ENCODE measurements at places on chromosomes 5 and 9.
A peak's percentile ranks its signal among the peaks of the same experiment; 100 is the strongest.

DNA sequence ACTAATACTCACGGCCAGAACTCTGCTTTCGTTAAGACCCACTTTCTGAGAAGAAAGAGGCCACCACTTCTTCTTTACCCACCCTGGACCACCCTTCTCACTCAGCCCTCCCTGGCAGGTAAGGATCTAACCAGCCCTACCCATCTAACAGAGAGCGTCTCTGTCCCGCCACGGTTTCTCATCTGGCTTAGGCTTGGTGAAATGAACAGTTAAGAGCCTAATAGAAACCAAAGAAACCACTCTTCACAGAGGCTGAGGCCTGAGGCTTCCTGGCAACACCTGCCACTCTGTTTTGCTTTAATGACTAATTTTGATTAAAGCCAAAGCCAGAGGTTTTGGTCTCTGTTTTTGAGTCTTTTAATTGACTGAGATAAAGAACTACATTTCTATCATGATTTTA lies 354.1 kb upstream of the SLC30A5 start:
- no peak for DNase-seq

- DNase-seq: no peak
These were observed 104.8 kb upstream of the CLINT1 start for GRCh38 chr5:157963761-157964160.

DNA sequence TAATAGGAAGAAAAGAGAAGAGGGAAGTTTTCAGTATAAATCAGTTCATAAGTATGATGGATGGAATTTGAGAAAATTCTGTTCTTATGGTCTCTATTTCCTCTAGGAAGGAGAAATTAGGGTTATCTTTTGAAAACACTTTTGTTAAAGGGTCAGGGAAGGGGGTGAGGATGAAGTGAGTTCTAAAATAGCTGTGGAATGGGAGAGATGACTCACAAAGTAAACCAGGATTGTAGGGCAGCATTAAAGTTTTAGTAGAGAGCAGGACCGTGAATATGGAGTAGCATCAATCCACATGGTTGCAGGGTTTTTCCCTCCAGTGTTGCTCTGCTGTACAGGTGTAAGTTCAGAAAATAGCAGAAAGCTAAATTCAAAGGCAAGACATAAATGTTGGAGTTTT lies 32.4 kb downstream of the MUSK start:
- no peak for DNase-seq

DNA sequence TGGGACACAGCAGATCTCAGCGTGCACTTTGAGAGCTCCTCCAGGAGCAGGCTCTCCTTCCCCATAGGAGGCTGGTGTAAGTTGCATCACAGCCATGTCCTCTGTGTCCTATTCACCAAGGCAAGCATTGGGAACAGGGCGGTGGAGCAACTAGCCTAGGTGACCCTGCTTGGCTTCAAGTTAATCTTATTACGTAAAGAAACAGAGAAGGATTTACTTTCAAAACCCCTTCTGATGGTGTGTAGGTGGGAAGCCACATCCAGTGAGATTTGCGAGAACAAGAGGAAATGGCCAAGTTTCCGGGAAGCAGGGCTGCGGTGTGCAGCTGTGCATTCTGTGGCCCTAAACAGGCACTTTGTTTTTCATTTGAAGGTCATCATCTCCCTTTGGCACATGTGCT lies 80.2 kb downstream of the TRIO start:
- DNase-seq: no peak

DNA sequence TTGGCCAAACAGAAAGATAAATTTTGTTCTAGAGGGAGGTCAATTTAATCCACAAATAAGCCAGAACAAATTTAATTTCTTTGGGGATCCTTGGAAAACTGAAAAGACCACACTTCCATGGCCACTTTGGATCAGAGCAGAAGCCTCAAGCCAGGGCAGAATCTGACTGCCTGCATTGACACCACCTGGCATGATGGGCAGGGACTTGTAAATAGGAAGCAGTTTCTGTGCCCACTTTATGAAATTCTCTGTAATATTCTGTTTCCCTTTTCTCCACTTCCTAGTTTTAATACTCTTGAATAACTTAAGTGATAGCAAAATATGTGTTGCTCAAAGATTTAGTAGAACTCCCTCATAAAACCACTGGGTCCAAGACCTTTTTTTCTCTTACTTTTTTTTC lies 6.7 kb upstream of the TMEM252 start:
- no peak for DNase-seq

GRCh38 chr5:77724934-77725333 lies 51.2 kb downstream of the TBCA start:
- DNase-seq: no peak

DNA sequence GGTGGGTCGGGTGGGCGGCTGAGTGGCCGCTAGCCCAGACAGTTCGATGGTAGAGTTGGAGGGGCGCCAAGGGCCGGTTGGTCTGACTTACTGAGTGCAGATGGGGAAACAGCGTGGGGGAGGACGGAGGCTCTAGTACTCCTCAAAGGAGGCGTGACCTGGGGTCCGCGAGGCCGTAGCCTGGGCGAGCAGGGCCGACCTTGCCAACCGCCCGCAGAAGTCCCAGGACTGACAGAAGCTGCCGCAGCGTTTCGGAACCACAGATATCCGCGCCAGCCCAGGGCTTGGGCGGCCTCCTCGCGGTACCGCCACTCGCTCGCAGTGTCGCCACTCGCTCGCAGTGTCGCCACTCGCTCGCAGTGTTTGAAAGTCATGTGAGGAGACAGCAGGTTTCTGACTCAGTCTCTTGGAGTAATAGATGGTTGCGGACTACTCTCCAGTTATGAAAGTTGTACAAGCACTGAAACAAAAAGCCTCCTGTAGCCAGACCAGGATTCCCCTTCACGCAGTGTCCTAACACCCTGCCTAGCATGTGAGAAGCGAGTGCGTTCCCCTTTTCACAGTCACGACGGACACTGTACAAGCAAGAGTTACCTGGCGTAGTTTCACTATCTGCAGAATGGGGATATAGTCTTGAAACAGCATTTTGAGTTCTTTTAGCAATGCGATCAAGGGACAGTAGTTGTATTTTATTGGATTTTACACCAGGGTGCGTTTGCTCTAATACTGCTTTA lies 674 bp downstream of the TMEM38B start:
- DNase-seq: no peak

- DNase-seq: no peak
These were observed 80.1 kb downstream of the GABRA6 start for GRCh38 chr5:161765611-161766010.

DNA sequence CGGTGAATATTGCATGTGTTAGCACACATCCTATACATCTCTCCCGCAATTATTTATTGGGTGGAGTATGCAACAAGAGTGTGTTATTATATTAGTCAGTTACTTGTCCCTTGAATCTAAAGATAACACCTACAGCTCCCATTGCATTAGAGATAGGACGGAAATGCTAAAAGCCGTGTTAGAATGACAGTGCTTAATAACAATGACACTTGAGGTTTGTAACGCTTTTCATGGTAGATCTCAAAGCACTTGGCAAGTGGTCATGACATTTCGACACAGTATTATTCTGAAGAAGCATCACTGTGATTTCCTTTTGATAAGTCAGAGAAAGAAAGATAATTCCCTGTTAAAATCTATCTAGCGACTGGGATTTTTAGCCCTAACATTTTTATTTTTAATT lies 33.4 kb upstream of the TRIO start:
- DNase-seq: no peak

DNA sequence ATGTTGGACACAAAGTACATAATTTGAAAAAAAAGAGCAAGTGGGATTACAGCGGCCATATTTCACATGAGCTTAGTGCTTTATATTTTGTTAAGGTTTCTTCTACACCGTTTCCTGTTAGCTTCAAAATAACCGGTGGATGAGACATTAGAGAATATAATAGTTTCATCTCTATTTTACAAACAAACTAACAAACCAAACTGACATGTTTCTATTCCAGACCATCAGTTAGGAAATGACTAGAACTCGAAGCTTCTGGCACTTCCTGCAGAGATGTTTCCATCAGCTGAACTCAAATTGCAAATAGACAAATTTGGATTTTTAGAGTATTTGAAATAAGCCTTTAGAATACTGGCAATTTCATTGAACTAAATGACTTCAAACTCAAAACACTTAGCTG lies 86.5 kb downstream of the MTRR start:
- no peak for DNase-seq

GRCh38 chr9:89243296-89244061 lies 64.9 kb upstream of the SHC3 start:
- DNase-seq: no peak

DNA sequence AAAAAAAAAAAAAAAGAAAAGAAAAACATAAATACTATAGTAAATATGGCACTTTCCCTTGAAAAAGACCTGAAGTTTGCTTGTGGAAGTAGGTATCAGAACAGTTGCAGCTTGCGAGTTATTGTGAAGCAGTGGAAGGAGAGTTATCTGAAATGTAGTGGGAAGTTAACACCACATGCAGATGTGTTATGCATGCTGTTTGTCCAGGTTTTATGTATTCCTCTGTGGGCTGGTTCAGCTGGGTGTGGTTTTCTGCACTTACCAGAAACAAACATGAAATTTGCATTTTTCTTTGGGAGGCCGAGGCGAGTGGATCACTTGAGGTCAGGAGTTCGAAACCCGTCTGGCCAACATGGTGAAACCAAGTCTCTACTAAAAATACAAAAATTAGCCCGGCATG lies 42.1 kb upstream of the CTNNA1 start:
- no peak for DNase-seq

DNA sequence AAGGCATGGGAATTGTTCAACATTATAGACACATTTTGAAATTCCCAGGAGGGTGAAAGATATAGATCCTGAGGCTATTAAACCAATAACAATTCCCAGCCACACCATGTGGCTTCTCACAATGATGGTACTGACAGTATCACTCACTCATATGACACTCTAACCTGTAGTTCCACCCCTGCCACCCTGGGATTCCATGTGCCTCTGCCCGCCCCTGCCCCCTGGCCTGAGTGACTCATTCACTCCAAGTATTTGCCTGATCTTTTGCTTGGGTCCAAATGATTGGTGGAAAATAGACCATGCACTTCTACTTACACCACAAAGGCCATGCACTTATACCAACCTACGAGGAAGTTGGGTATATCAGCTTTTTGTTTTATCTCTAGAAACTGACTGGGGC lies 305.2 kb upstream of the DAB2 start:
- DNase-seq: no peak

- no peak for DNase-seq
These were observed 437.9 kb downstream of the RAB3C start for GRCh38 chr5:59020611-59021285.

DNA sequence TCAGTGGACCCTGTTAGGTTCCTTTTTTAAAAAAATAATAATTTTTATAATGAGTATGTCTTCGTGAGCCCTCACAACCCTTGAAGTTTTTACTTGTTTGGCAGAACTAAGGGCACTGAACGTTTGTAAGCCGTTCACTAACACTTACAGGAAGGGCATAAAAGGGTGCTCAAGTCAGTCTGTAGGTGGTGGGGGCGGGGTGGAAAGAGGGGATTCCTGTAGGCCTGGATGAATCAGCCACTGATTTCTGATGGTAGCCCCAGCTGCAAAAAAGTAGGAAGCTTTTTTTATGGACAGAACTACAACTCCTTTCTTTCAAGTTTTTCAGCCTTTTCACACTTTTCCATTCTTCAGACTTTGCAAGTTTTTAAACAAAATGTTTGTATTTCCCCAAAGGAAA lies 35.8 kb downstream of the PIK3R1 start:
- DNase-seq: no peak

GRCh38 chr5:140168371-140168770 lies 6.6 kb upstream of the CYSTM1 start:
- no peak for DNase-seq

DNA sequence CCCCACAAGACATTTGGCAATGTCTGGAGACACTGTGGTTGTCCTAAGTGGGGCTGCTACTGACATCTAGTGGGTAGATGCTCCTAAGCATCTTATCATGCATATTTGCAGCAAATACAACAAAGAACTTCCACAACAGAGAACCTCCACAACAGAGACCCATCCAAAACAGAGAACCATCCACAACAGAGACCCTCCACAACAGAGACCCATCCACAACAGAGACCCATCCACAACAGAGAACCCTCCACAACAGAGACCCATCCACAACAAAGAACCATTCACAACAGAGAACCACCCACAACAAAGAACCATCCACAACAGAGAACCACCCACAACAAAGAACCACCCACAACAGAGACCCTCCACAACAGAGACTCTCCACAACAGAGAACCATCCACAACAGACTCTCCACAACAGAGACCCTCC lies 32.8 kb downstream of the ARPC5L start:
- no peak for DNase-seq

DNA sequence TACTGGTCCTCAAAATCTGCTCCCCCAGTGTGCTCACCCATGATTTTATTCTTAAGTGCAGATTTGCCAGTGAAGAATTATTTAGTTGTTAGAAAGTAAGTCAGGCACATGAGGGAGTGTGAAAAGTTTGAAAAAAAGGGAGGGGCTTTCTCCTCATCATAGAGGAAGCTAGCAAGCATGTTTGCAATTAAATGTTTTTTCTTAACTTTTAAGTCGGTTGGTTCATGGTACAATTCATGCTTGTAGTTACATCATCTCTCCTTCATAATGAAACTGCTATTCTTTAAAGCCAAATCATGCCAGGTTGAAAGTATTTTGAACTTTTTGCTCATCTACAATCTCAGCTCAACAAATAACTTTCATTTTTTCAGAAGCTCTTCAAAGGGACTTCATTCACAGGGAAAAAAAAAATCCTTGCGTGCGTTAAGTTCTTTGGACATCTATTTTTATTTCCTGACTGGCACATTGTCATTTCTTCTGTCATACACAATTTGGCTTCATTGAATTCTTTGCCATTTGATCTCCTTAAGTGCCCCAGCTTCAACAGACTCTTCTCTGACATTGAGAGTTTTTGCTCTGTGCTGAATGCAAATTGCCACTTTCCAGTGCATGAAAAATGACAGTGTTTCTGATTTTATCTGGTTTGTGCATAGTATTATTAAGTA lies 456.9 kb downstream of the TMEM232 start:
- DNase-seq: no peak

DNA sequence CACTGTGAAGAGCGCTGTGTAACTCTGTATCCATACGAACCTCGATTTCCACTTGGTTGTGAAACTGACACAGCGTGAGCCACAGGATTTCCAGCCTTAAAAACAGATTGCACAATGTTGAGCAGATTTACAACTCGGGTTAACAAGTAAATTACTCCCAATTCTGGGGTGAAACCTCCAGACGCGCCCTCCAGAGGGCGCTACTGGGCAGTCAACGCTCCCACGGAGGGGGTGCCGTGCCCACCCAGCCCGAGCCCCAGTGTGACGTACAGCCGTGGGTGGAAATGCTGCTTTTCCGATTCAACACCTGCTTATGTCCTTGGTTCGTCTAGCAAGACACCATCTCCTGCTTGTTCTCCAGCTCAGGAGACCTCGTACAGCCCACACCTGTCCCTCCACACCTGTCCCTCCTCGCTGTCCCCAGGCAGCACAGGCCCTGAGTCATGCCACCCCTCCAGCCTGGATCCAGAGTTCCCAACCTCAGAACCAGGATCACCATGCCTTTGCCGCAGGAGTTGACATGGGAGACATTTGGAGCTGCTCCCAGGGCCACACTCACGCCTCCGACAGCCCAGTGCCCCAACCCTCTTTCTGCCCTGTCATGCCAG lies 34.4 kb upstream of the SLC6A3 start:
- DNase-seq: peak; percentile 5

Measured in retinal pigment epithelial cell (primary cell).